ENCODE measurements at places on chromosomes 4 and X.

DNA sequence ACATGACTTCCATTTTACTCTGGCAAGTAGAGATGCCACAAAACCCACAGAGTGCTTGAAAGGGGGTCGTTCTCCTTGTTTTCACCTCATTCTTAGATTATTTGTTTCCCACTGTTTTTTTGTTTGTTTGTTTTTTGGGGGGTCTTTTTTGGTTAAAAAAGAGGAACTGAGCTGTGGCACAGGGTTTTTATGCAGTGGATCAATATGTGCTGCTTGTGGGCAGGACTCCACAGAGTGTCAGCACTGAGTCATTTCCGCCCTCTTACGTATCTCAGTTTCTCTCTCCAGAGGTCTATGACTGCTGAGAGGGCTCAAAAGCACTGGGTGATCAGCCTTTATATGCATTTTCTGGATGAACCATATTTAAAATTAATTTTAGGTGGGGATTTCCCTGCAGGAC lies 268.1 kb upstream of the GRID2 start:
- DNase-seq: no peak

DNA sequence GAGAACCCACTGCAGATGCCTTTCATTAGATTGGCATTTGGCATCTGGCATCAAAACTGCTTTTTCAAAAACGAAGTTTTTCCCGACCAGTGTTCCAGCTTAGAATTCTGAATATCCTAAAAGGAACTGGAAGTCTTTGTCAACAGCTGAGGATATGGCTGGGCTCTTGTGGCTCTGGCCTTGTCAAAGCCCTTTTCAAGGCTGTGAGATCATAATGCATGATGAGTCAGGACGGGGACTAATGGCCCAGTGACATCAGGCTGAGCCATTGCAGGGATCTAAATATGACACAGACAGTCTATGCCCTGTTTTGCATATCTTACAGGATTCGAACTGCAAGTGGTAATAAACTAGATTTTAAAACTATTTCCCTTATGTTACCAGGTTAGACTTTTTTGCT lies 306.4 kb downstream of the PTTG2 start:
- DNase-seq: no peak

DNA sequence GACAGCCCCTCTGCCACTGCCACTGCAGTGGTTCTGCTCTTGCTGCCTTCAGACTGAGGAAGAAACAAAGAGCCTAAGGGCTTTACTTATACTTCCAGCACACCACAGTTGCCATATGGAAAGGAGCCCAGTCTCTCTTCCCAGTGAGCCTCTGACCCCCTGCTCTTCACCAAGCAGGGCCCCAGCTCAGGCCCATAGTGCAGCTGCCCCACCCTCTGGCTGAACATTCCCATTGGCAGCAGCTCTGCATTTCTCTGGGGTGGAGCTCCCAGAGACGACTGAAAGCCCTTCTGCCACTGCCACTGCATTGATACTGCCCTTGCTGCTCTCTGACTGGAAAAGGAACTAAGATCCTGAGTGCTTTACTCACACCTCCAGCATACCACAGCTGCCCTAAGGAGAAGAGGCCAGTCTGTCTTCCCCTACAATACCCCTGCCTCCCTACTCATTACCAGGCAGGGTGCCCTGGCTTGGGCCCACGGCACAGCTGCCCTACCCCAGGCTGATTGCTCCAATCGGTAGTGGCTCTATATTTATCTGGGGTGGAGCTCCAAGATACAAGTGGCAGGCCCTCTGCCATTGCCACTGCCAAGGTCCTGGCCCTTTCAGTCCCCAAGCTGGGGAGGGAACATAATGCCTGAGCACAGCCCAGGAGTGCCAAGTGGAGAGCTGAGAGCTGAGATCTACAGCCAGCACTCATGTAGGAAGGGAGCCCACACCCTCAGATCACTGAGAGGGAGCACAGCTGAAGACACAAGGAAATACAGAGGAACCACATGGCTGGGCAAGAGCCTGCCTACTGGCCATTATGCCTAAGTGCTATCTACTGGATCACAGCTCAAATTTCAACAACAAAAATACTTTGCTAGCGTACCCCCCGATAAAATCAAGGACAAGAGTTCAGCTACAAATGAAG lies 36.0 kb downstream of the AWAT2 start:
- DNase-seq: no peak

DNA sequence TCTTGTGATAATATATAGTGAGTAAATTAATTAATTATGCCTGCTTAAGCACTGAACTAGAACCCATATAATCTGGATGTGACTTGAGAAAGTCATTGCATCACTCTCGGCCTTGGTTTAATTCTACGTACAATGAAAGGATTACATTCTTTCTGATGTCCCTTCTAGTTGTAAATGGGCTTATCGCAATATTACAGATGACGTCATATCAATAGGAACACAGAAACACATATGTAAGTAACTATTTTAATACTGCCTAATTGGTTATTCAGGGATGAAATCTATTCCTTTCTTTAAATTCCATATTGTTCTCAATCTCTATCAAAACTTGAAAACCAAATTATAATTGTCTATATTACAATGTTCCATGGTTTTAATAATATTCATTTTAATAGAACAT lies 504.6 kb downstream of the PRR32 start:
- no peak for DNase-seq

GRCh38 chr4:147691820-147692219 lies 7.9 kb upstream of the PRMT9 start:
- no peak for DNase-seq

DNA sequence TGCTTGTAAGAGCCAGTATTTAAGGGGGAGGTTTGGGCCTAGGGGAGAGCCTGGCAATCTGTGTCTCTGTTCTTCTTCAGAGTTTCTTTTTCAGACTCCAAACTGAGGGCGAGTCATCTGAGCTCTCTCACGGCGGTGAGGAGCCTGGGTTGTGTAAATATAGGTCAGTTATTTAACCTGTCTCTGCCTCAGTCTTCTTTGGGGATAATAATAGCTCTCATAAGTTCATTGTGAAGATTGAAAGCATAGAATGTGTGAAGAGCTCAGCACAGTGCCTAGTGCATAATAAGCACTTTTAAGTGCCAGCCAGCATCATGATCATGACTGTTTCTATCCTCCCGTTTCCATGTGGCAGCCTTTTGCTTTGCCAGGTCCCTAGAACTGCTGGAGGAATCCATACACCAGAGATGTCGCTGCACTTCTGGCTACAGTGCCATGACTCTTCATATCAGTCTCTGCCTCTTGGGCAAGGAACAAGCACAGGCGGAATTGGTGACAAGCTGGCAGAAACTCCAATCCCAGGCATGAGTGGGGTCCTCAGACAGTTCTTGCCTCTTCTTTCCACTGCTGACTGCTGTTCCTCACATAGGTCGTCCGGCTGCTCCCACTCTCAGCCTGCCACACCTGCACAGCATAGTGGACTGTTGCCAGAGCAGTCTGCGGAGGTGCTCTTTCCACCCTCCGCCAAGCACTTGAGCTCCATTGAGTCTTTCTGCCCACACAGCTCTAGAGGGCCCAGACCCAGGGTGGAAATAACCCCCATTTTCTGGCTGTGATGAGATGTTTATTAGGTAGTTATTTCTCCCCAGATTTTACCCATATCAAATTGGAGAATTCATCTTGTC lies 103.7 kb upstream of the MAML3 start:
- no peak for DNase-seq

DNA sequence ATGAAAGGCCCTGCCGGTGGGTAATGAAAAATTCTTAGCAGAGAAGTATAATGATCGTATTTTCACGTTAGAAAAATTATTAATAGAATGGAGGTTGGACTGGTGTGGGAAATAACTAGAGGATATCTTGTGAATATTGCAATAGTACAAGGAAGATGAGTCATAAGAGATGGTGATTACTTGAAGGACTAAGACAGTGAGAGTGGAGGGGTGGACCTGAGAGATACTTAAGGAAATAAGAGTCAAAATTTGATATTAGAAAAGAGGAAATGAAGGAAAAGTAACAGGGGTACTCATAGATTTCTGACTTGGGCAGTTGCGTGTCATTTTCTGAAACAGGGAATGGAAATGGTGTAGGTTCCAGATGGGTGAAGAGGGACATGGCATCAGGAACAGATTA lies 1.7 kb upstream of the USP53 start:
- DNase-seq: no peak

DNA sequence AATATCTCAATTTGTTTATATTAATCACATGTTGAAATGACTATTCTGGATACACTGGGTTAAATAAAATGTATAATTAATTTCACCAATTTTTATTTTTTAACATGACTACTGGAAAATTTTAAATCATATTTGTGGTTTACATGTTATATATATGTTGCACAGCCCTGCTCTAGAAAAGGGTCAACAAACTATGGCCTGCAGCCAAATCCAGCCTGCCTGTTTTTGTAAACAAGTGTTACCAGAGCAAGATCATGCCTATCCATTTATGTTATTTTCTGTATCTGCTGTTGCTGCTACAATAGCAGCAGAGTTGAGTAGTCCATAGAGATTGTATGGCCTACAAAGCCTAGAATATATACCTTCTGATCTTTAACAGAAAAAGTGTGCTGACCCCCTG lies 1.2 kb downstream of the TCEANC start:
- DNase-seq: no peak

- no peak for DNase-seq
Measured at GRCh38 chr4:112515198-112516065, 548 bp downstream of the NEUROG2 start.

- no peak for DNase-seq
Measured at GRCh38 chr4:104989371-104989770, 157.3 kb upstream of the TET2 start.

DNA sequence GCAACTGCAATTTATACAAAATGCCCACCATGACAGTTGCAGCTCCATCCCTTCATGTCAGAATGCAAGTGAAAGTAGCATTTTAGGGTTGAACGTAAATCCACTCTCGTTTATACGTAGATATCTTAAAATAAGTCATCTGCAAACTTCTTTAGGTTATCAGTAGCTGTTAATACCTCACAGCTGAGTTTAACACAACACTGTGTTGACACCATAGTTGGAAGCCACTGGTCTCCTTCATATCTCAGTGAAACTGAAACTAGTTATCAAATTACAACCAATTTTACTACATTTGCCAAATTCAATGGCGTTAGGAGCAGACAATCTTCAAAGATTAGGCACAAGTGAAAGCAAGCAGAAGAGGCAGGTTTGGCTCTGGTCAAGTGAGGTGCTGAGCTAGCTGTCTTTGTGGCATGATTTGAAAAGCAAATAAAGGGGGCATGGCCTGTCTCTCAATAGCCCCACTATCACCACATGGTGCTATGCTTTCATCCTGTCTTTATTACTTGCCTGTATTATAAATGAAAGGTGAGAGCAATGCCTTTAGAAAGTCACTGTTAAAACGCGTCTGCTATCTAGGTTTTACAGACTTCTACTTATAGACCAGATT lies 12.3 kb downstream of the PPP3CA start:
- no peak for DNase-seq

- no peak for DNase-seq
Measured at GRCh38 chrX:24202465-24203031, 53.0 kb downstream of the ZFX start.

DNA sequence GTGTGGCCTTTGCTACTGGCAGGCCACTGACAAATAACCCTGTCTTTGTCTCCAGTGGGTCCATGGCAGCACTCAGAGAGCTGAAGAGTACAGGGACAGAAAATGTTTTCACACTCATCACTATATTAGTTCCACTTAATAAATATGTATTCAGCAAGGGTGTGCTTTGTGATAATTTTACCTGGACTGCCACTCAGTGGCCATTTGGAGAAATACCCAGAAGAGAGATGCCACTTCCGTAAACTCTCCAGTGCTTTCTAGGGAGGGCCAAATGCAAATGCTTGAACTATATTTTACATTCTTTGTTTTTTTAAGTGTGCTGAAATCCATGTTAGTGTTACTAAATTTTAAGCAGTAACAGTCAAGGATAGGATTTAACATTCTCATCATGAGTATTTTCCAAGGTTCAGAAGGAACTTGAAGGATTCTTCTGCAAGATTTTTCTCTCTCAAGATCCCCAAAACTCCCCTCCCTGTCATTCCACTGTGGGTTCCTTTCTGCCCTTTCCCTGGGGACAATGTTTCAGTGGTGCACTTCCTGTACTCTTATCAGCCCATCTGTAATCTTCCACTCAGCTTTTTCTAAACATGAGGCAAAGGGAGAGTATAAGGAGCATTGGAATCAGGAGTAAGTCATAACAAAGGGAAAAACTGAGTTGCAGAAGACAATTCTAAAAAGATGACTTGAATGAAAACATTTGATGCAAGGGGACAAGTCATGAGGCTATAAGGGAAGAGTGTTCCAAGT lies 46.0 kb downstream of the TFDP3 start:
- DNase-seq: no peak

- no peak for DNase-seq
Measured at GRCh38 chr4:153142700-153143438, 61.4 kb upstream of the TRIM2 start.

GRCh38 chrX:68659385-68659784 lies 11.9 kb downstream of the STARD8 start:
- no peak for DNase-seq

DNA sequence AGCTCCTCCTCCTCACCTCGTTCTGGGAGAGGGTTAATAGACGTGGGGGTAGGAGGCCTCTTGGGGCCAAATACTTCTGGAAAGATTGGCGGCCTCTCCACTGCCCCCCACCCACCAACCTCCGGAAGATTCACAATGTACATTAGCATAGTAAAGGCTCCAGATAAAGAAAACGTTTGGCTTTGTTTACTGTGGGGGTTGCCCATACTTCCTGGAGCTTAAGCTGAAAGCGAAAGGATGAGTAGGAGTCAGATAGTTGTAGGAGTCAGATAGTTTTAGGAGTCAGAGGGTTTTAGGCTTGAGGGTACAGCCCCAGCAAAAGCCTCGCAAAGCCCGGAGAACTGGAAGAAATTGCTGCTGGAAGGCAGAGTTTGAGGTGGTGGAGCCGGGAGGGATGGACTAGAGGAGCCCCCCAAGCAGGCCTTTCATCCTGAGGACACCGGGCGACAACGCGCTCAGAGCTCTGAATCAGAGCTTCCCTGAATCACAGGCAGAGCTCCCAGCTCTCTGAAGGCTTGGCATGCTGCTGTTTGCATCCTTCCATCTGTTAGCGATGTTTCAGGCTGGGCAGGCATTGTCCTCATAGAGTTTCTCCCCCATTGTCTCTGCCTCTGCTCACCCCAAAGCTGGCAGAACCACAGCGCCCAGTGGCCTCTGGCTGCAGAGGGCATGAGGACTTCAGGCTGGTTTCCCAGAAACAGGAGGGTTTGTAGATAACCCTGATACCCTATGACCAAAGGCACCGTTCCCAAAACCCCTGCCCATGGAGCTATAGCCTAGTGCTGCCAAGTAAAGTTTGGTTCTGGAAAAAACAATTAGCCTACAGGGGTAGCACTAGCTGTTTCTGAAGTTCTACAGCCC lies 280.7 kb downstream of the BCOR start:
- no peak for DNase-seq

GRCh38 chr4:34953145-34953799 lies 1291.0 kb downstream of the ARAP2 start:
- DNase-seq: no peak

- DNase-seq: no peak
Measured at GRCh38 chrX:112687189-112687691, 7.5 kb upstream of the LHFPL1 start.

GRCh38 chr4:89344571-89344970 lies 37.0 kb upstream of the GPRIN3 start:
- DNase-seq: no peak

GRCh38 chr4:110550260-110550659 lies 72.6 kb downstream of the PITX2 start:
- DNase-seq: no peak

- no peak for DNase-seq
Measured at GRCh38 chr4:113433116-113433515, 328.4 kb downstream of the CAMK2D start.
